Stimulated activated CD8-positive, alpha-beta memory T cell treated with anti-CD3 and anti-CD28 coated beads, Interleukin-12 subunit alpha, Interleukin-12 subunit beta, amount 100 ng/mL, for 4 hours (primary cell): ENCODE measurements at places on chromosomes 1 and 21.

- no peak for DNase-seq
Measured at GRCh38 chr1:206588492-206588891, 23.8 kb downstream of the EIF2D start.

DNA sequence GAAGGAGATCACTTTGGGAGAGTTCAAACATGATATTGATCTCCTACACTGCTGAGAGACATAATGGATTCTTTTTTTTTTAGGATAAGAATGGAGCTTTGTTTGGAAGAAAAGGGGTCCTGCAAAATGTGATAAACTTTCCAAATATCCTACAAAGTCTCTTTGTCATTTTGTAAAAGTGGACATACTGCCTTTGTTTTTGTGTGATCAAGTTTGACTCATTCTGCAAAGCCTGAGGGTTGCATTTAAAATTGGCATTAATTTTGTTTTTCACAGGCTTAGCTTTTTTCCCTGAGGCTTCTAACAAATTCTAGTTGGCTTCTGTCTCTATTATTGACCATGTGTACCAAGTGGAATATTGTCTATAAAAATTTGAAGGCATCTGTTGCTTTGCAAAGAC, 113.2 kb downstream of the AK5 start:
- DNase-seq: no peak

- DNase-seq: no peak
Measured at GRCh38 chr1:62706985-62707743, 19.0 kb upstream of the DOCK7 start.

- DNase-seq: no peak
Measured at GRCh38 chr1:115170961-115171392, 81.7 kb upstream of the TSPAN2 start.

- no peak for DNase-seq
Measured at GRCh38 chr1:145977486-145978470, 13.3 kb downstream of the POLR3GL start.

- DNase-seq: no peak
Measured at GRCh38 chr1:56644919-56645676, at the start of gene PRKAA2. Gene PRKAA2 (plus strand): TSS chr1:56645314. CDS start chr1:56645388, 74 bp downstream.

GRCh38 chr1:89822999-89823628, 2.3 kb downstream of the LRRC8D start:
- no peak for DNase-seq

GRCh38 chr21:41589131-41589530, 81.2 kb upstream of the TMPRSS2 start:
- DNase-seq: no peak

- DNase-seq: peak; percentile 52
Measured at GRCh38 chr1:3530926-3531818, 76.7 kb downstream of the ARHGEF16 start.

DNA sequence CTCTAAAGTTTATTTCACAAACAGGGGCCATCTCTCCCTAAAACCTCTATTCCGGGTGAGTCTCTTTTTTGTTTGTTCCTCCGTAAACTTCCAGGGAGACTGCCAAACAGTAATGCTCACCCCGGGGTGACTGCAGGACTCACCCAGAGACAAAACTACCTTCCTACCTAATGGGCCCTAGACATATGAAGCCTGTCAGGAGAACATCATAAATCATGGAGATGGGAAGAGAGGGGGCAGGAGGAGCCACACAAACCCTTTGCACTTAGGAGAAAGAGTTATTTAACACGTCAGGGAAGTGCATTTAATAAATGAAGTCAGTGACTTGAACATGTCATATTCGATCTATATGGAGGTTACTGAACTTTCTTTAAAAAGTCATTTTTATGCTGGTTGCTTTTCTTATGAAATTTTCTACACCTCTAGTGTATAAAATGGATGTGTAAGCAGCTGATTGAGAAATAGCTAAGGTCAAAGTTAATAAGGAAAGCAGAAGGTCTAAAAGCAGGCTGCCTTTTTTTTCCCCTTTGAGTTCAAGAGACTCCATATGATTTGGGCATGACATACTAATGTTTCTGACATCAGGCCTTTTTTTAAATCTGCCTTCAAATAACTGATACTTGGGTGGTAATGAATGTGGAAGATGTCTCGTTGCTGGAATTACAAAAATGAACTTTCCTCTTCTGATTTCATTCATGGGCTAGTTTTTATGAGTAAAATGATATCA, 286.9 kb upstream of the USP25 start:
- DNase-seq: no peak

DNA sequence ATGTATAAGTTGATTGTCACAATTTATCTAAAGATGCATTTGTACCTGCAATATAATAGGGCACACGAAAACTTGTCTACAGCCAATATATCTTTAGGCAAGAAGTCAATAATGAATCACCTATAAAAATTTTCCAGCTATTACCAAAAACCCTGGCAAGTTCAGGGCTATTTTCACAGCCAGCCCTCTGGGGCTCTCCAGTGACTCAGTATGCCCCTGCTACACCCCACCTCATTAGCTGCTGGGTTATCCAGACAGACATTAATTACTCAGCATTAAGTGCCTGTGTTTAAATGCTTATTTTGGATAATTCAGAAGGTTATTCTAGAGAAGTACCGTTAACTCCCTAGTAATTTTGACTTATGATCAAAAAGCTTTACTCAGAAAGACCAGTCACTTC, 220.2 kb downstream of the TBX15 start:
- no peak for DNase-seq

- DNase-seq: no peak
Measured at GRCh38 chr1:59592924-59593323, 221.8 kb upstream of the HOOK1 start.

GRCh38 chr1:66695116-66695515, 57.1 kb upstream of the DYNLT5 start:
- no peak for DNase-seq

GRCh38 chr1:200401708-200402107, 8.1 kb downstream of the ZNF281 start:
- no peak for DNase-seq
